ENCODE measurements at places on chromosomes 2 and 18.

DNA sequence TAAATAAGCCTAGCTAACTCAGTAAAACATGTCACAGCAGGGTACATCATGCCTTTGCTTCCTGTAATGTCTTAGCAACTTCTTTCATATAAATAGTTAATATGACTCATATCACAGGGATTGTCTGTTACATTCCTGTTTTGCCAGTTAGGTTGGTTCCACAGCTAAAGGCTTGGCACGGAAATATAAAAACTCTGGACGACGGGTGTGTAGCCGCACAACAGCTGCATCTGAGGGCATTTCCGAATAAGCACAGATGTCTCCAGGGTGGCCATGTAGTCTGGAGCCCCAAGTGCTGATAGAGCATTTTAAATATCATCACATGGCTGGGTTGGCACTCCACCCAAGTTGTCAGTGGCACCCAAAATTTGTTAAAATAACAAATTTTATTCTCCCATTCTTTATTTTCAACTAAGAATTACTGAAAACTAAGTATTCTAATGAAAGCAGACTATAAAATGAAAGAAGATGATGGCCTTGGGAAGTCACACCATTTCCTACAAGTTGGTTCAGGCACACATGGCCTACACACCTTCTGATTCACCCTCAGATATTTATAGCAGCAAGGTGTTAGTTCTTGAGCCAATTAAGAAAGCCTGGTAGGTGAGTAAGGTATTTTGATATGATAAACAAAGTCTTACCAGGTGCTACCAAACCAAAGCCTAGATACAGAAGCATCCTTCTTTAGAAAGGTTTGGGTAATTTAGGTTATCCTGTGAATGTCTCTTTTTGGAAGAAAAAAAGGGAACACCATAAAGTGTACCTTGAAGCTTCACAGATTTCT, 61.8 kb upstream of the STK17B start:
- no peak for DNase-seq

GRCh38 chr18:47779381-47779780, 151.1 kb downstream of the SMAD2 start:
- DNase-seq: no peak

DNA sequence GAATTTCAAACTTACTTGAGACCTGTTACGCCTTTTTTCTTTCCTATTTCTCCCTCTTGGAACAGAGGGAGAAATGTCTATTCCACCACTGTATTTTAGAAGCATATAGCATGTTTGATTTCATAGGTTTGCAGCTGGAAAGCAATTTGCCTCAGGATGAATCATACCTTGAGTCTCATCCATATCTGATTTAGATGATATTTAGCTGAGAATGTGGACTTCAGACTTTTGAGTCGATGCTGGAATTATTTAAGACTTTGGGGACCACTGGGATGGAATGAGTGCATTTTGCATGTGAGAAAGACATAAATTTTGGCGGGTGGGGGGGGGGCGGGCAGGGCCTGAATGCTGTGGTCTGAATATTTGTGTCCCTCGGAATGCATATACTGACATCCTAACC, 282.7 kb upstream of the STON1 start:
- DNase-seq: no peak

DNA sequence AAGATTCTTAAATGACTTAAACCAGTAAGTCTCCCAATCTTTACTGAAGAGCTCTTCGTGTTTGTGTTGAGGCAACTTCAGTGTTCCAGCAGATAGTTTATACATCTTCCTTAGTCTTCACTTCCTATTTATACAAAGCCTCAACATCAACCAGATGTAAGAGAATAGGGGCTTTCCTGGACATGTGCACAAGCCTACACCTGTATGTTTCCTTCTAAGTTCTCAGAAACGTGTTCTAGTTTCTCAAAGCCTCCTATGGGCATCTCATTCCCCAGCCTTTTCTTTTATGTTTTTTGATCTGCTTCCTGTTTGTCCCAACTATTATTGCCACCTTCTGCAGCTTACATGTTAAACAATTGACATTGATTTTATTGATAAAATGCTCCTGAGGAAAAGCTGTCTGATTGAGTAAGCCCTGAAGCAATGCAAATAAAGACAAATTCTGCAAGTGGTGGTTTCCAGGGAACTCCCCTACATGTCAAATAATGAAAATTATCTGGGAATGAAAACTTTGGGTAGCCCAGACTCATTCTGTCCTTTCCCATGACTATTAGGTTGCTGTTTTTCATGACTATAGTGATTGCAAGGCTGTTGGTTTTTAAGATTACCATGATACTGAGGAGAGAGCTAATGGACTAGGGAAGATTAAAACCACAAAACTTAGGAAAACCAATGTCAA, 663.3 kb upstream of the ACVR2A start:
- no peak for DNase-seq

- DNase-seq: no peak
These were observed 25.7 kb downstream of the GPR39 start for GRCh38 chr2:132442278-132442677.

DNA sequence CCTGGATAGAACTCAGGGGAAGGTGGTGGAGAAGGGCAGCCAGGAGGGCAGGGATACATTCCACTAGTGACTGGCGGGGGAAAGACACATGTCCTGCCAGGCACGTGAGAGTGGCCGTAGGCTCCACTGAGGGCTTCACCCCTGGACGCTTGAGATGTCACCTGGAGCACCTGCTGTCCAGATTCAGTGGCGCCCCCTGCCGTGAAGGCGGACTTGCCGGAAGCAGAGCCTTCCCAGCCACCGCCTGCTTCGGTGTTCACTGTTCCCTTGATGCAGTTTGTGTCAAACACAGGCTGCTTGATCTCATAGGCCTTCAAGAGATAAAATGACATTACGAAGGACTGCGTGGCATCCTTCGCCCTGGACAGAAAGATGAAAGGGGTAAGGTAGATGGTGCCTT, 335.3 kb downstream of the ZNF521 start:
- no peak for DNase-seq

GRCh38 chr2:239313776-239314175, 87.0 kb downstream of the HDAC4 start:
- no peak for DNase-seq
